ENCODE measurements at places on chromosomes 5 and 9. TPM values are rescaled to one million over a fixed set of nuclear protein-coding genes. Genes with fewer than 3 reads are reported as not detected.
A peak's percentile ranks its signal among the peaks of the same experiment; 100 is the strongest.

DNA sequence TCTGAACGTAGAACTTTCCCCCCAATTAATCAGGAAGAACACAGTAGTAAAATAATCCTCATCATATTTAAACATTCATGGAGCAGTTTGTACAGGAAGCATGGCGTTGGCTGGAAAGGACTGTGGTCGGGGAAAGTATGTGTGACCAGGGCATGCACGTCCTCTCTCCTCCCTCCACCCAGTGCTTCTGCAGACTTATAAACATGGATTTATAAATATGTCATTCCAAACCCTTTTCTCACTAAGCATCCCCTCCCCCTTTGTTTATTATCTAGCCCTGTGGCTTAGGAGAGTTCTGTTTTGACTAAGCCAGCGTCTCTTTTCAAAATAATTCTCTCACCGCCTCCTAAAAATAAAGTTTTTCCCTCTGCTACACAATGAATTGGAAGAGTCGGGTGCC, 70.4 kb upstream of the DAP start:
- no peak for DNase-seq

DNA sequence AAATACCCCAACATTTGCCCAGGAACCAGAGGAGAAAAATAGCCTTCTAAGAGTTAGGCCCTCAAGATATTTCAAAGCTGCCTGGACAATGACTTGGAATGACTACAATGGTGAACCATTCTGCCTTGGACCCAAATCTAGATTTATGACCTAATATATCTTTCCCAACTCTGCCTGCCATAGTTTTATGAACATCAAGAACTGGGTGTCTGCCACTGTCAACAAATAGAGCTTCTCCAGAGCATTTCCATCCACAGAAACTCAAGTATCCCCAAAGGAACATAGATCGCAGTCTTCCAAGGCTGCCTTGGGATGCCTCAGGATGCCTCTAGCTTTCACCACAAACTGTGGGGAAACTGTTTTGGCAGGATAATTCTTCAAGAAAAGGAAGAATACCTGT, 48.2 kb upstream of the NFIB start:
- DNase-seq = no peak

Gene SLC6A19
- not detected for total RNA-seq

GRCh38 chr9:124038790-124039633, 27.4 kb downstream of the LHX2 start:
- no peak for DNase-seq

- DNase-seq = no peak
These were observed 561.1 kb upstream of the DAP start for GRCh38 chr5:11322133-11322532.

DNA sequence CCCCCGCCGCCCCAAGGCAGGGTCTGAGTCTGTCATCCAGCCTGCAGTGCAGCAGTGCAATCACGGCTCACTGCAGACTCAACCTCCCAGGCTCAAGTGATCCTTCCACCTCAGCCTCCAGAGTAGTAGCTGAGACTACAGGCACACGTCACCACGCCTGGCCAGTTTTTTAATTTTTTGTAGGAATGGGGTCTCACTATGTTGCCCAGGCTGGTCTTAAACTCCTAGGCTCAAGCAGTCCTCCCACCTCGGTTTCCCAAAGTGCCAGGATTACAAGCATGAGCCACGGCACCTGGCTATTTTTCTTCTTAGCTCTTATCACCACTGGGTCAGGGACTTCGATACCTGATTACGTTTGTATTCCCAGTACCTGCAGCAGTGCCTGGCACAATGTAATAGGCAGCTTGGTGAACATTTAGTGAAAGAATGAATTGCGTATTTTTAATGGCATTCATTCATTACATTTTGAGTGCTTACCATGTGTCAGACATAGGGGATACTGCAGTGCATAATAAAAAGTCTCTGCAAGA, 10.3 kb downstream of the LARP1 start:
- DNase-seq = no peak

GRCh38 chr5:173513521-173513991, 102.9 kb downstream of the BOD1 start:
- no peak for DNase-seq

Gene GRXCR2
- total RNA-seq = not detected

Gene PCDHB3
- 11.0 TPM for total RNA-seq

- DNase-seq = no peak
These were observed 380.4 kb downstream of the PSAT1 start for GRCh38 chr9:78677326-78677725.

- no peak for DNase-seq
These were observed 54.4 kb downstream of the DOCK2 start for GRCh38 chr5:169691471-169691870.

GRCh38 chr5:1867815-1868143, 14.9 kb downstream of the IRX4 start:
- no peak for DNase-seq

DNA sequence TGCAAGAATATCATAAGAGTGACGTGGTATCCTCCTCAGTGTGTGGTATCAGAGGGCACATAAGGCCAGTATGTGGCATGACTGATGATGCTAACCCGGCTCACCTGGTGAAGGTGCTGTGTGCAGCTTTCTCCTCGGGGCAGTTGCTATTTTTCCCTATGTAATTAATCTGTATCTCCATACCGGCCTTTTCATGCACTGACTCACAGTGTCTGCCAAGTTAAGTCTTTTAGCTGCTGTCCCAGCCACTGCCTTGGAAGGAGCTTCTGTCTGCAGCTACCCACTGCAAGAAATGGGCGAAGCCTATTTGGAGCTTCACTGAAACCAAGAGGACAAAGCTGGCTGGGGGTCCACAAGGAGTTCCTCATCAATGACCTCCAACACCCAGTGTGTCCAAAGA, 46.0 kb downstream of the NXNL2 start:
- DNase-seq = no peak

GRCh38 chr5:91128604-91129003, 254.5 kb downstream of the ARRDC3 start:
- DNase-seq = no peak

- DNase-seq = no peak
These were observed 516.1 kb downstream of the NTRK2 start for GRCh38 chr9:85185486-85186217.

Gene OSMR
- total RNA-seq = 0.82 TPM

Gene FBLL1
- 64.8 TPM for total RNA-seq

Gene CBY3
- not detected for total RNA-seq

Gene TMEM215
- total RNA-seq = 0.82 TPM

Gene FBP1
- total RNA-seq = not detected

Gene PRDM9
- not detected for total RNA-seq

GRCh38 chr5:172423379-172424110, 30.8 kb downstream of the SH3PXD2B start:
- no peak for DNase-seq

DNA sequence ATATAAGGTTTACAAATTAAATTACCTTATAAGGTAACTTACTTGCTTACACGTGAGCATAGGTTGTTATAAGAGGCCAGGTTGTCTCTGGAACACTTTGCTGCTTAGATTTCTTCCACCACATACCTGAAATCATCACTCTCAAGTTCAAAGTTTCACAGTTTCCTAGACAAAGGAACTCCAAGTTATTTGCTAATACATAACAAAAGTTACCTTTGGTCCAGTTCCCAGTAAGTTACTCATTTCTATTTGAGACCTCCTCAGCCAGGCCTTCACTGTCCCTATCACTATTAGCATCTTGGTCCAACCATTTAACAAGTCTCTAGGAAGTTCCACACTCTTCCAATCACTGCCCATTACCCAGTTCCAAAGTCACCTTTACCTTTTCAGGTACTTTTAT, 18.5 kb upstream of the UGT3A1 start:
- DNase-seq = no peak

Gene KIF4B
- total RNA-seq = 0.41 TPM

DNA sequence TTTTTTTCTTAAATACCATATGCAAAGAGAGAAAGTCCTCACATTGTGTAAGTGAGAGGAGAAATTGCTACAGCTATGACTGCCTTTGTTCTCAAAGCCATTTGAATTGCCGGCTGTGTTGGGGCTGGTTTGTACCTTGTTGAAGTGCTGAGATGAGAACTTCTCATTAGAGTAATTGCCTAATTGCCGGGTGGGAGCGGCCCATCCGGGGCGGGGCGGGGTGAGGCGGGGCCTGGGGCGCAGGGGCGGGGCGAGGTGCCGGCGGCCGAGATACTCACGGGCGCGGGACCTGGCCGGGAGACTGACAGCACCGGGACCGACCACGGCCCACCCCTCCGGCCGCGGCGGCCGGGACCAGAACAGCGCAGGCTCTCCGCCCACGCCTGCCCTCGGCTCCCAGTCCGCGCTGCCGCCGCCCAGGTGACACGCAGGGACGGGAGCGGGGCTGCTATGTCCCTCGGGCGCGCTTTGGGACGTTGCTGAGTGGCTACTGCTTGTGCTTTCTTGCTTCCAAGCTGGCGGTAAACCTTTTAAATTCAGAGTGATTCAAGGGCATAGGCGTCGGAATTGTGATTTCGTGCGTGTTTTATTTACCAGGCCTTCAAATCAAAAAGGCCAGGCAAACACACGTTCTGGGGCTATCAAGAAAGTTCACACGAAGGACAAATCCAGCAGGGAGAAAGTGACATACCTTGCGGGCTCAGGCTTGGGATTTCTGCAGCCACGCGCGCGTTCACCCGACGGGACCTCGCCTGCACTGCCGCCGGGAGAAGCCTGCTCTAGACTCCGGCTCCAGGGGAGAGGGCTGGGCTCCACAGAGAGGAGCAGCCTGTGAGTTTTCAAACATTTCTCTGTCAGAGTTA, 269.1 kb downstream of the FANCC start:
- DNase-seq = peak; percentile 71

DNA sequence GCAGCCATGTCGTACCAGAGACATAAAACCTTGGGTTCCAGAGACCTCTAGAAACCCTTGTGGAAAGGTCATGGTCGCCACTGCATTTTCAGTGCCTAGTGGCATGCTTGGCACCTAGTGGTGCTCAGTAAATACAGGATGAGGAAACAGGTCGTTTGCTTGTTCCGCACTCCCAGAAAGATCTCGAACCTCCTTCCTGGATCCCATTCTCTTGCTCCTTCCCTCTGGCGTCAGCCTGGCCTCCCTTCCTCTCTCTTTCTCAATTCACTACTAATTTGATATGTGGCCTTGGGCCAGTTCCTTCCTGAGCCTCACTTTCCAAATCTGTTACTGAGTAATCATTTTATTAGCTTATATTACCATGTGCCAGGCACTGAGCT, 4.4 kb downstream of the NDST1 start:
- DNase-seq = no peak

DNA sequence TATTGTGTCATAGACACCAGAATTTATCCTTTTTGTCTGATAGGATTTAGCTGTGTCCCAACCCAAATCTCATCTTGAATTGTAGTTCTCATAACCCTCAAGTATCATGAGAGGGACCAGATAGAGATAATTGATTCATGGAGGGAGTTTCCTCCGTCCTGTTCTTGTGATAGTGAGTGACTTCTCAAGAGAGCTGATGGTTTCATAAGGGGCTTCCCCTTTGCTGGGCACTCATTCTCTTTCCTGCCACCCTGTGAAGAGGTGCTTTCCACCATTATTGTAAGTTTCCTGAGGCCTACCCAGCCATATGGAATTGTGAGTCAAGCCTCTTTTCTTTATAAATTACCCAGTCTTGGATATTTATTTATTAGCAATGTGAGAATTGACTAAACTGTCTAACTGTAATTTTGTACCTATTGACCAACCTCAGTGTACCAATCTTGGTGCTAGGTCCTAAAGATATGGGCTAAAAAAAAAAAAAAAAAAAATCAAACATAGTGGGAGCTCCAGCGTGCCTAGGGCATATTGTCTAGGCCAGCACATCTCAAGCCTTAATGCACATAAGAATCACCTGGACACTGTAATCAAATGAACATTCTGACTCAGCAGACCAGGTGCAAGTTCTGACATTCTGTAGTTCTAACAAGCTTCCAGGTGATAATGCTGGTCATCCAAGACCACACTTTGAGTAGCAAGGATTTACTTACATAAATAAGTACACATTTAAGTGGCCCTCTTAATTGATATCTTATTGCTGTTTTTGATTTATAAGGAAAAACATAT, 30.5 kb downstream of the ST8SIA4 start:
- no peak for DNase-seq

Gene CEL
- total RNA-seq = 0.41 TPM

Gene C9orf72
- 53.0 TPM for total RNA-seq

DNA sequence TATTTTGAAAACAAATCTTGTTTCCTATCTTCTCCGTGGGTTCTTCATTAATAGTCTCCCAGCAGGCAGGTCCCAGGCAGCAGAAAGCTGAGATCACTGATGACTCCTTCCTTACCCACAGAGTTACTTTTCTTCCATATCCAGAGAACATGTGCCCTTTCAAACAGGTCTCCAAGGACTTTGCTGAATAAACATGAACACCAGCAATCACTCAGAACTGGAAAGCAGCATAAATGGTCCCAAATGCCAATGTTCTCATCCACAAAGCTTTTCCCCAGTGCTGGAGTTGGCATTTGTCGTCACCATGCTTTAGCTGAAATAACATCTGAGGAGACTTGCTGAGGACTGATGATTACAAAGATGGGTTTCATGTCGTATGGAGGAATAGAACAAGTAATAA, 134.0 kb downstream of the YIPF5 start:
- DNase-seq = no peak

- DNase-seq = peak; percentile 35
These were observed 16.1 kb downstream of the IFNE start for GRCh38 chr9:21465859-21466518.

DNA sequence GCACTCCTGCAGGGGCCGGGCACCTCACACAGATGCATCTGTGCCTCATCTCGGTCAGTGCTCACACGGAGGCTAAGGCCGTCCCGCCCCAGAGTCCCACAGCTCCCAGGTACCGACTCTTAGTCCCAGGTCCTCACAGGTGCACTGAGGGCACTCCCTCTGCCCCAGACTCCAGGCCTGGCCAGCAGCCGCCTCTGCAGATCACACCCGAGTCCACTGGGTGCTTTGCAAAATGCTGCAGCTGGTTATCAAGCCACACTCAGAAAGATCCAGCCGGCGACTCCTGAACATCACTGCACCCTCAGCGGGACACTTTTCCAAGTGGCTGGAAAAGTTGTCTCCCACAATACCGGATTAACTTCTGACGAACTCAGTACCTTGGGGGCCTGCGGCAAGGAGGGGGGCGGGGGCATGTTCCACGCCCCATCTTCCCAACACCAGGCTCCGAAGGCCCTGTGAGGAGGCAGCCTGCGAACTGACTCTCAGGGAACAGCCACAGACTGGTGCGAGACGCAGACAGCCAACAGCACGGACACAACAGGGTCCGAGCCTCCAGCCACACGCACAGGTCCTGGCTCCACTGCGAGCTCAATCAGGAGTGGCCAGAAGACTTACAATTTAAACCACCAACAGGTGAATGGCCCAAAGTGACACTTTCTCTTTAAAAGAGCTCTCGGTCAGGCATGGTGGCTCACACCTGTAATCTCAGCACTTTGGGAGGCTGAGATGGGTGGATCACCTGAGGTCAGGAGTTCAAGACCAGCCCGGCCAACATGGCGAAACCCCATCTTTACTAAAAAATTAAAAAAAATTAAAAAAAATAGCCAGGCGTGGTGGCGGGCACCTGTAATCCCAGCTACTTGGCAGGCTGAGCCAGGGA, 4.0 kb downstream of the BRD3 start:
- DNase-seq = no peak

DNA sequence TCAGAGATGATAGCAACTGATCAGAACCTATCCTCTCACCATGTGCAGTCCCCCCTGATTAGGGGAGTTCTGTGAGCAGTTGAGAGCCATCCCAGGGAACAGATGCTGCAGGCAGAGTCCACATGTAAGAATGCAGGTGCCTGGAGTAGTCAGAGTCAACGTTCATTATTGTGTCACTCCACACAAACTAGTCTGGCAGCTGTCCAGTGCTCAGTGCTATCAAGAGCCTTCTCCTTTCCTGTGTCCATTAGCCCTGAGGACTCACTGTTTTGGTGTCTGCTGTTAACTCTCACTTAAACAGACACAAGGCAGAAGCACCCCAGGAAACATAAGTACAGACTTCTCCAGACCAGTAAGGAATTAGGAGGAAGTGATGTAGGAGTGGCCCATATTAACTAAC, 2.5 kb downstream of the SH3TC2 start:
- DNase-seq = no peak

Gene JAKMIP2
- 56.3 TPM for total RNA-seq

Gene ANKRD18A
- total RNA-seq = 1.6 TPM
